ENCODE measurements at places on chromosomes 1 and 21.
A peak's percentile ranks its signal among the peaks of the same experiment; 100 is the strongest.

- no peak for DNase-seq
Measured at GRCh38 chr1:218748071-218748470, 402.9 kb downstream of the TGFB2 start.

DNA sequence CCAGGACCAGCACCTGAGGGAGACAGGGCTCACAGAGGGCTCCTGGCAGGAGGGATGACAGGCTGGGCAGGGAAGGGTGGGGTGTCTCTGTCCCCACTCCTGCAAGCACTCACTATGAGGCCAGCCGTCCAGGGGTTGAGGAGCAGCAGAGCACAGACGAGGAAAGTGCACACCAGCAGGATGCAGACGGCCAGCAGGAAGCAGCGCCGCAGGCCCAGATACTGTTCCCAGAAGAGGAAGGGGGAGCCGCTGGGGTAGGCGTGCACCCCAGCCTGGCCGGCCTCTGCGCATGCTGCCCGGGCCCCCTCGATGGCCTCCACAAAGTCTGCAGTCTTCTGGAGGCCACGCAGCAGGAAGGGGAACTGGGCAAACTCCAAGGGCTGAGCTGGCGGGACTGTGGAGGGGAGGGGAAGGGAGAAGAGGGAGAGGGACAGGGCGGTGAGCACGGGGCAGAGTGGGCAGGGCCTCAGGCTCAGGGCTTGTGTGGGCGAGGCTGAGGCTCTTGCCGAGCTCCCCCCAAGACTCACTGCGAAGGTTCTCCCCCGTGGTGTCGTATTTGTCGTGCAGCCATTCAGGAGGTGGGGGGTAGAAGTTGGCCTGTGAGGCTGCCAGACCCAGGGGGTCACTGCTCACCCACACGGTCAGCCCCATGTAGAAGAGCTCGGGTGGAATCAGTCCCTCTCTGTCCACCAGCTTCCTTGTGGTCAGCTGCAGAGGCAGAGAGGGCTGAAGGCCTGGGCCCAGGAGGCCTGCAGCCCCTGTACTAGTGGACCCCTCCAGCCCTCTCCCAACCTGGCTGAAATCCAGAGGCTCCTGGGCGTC, 16.5 kb downstream of the PTCH2 start:
- DNase-seq, result no peak

DNA sequence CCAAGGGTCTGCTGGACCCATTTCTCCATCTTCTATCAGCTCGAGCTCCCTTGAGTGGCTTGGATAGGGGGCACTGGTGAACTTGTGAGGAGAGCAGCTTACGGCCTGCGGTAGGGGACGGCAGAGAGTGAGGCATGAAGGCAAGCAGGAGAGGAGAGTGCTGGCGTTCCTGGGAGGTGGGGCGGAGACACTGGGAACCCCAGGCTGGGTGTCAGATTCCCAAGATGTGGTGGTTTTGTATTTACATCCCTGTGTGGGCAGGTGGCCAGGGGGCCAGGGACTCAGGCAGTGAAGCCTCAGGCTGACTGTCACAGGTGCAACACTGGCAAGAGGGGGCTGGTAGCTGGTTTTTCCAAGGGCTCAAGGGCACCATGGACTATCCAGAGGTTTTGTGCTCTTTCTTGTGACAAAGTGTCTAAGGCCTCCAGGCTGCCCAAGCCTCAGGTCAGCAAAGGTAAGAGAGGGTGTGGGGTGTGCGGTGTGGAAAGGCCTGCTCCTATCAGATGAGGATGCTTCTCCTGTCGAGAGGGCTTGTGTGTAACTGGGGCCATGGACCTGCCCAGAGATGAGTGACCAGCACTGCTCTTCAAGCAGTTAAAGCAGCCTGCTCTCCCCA, 45.1 kb upstream of the ROR1 start:
- DNase-seq, result no peak

DNA sequence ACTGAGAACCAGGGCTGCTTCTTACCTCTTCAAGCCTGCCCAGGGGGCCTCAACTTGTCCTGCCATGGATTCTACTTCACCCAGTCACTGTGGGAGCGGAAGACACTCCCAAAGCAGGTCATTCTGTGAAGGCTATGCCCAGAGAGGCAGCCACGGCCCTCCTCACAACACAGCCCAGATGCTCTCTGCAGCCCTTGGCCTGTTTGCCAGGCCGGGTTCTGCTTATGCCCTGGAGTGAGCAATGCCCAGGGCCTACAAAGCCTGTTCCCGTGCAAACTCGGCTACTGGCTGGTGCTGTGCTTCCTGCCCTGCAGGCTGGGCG, 33.8 kb upstream of the SLC30A1 start:
- no peak for DNase-seq

DNA sequence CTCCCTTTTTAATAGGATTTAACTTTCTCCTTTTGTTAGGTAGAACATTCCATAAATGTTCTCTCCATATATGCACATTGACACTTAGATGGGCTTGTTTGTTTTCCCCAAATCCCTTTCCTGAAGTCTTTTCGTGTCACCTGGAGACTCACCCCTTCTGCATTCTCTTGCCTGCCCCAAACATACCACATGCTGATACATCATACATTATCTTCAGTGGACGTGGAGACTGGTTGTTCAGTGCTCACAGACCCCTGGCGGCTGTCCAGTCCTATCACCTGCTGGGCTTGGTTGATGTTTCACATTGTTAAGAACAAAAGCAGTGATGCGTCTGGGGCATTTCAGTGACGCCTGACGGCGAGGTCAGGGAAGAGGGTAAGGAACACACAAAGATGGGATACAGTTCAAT, 22.2 kb downstream of the FMOD start:
- DNase-seq, result peak; percentile 68

- no peak for DNase-seq
Measured at GRCh38 chr1:204736836-204737235, 51.3 kb upstream of the LRRN2 start.

- DNase-seq, result no peak
Measured at GRCh38 chr1:233233508-233234040, 62.0 kb downstream of the PCNX2 start.

- no peak for DNase-seq
Measured at GRCh38 chr21:34807146-34807880, 138.5 kb downstream of the CLIC6 start.

- DNase-seq, result no peak
Measured at GRCh38 chr1:37360011-37360410, 114.4 kb upstream of the ZC3H12A start.

GRCh38 chr1:244865028-244865371, 657 bp upstream of the HNRNPU start:
- peak; percentile 49 for DNase-seq

DNA sequence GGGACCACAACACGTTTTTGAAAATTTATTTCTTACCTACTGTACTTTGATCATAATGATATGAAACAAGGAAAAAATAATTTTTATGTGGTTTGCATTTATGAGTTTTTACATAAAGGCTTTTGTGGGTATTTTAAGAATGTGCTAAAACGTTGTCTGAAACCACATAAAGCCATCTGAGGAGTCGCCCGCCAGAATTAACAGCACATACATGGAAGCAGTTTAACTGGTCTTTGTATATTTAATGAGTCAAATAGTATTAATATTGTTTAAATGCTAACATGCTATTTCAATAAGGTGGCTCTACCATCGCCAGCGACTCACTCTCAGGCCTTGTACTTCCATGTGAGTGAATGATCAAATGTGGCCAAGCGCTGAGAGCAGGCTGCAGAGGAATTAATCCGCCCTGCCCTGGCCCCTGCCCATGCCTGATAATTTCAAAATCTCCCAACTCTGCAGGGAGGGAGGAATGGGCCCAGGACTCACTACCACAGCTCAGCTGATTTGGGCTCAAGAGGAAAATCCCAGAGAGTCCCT, 49.6 kb downstream of the SLC66A1 start:
- no peak for DNase-seq

- DNase-seq, result no peak
Measured at GRCh38 chr1:28534671-28535070, 18.2 kb upstream of the TRNAU1AP start.

GRCh38 chr1:198519639-198520501, 20.6 kb downstream of the ATP6V1G3 start:
- DNase-seq, result no peak

DNA sequence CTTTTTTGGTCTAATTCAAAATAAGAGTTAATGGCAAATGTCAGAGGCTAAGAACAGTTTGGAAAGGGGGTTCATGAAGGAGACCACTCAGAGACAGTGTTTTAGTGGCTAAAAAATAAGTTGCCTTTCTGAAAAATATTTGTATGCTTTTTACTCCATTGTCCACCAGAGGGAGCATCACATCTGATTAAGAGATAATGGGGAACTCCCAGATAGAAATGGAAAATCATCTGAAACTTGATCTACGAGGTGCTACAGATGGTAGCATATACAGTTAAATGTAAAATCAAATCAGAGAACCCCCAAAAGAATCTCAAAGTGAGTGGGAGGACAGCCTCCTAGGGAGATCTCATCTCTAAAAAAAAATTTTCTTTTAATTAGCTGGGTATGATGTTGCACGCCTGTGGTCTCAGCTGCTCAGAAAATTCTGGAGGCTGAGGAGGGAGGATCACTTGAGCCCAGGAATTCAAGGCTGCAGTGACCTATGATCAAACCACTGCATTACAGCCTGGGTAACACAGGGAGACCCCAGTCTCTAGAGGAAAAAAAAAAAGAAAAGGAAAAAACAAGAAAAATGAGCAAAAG, 9.7 kb downstream of the SMYD3 start:
- peak; percentile 44 for DNase-seq

DNA sequence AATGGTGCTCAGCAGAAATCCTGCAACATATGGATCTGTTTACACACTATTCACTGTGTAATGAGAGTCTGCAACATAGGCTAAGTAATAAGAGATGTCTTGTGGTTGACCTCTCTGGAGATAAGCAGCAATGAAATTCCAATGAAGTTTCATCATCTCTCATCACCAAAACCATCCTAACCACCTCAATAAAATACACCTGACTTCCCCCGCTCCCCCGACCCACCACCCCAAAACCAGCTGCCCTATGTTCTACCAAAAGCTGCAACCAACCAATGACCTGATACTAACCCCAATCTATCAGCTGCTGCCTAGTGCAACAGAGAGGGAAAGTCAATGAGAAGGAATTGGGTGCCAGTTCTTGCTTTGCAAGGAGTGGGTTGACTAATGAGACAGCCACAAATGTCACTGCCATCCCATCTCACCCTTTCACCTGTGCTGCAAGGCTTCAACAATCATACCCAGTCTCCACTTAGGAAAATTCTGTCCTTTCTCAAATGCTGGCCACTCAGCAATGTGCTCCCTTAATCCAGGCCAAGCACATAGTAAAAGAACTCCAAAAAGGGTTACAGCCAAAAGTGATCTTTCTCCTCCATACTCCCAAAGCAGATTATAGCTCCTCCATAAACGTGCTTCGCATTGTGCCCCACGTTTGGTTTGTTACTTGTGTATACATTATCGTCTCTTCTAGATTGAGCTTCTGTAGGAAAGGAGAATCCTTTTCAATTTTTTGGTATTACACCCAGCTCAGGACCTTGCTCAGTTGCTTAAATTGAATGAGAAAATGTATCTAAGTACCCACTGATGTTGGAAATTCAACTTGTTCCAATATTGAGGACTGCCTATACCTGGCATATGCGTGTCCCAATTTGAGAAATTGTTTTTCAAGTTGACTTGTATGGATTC, 29.0 kb downstream of the MRPL39 start:
- DNase-seq, result no peak

GRCh38 chr1:24140741-24141181, 2.2 kb downstream of the IL22RA1 start:
- no peak for DNase-seq

DNA sequence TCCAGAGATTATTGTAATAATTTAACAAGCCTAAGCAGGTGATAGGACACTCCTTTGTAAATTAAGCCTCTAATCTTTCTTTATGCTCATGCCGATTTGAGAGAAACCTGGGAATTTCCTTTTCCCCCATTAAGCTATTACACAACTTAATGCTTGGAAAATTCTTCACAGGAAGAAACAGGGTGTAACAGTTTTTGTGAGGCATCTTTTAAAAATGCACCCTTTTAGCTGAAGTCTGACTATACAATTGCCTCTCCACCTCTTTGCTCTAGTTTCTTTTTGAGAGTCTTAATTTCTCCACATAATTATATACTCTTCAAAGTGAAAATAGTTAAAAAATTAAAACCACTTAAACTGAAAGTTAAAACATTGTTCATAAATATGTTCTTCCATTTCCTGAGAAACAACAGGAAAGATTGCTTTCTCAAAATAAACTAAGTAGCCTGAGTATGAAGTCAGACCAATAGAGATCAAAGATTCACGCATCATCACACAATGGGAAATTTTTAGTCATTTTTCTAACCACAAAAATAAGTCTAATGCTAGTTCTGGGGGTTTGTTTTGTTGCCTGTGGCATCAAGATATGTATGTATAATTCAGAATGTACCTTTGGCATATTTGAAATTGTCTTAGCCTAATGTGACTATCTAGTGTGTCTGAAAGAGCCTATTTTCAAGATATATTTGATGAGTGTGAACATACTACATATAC, 34.7 kb downstream of the LRRC8D start:
- no peak for DNase-seq

- DNase-seq, result no peak
Measured at GRCh38 chr1:63971557-63971956, 197.7 kb downstream of the ROR1 start.

GRCh38 chr1:58432851-58433668, 113.5 kb downstream of the OMA1 start:
- DNase-seq, result no peak

DNA sequence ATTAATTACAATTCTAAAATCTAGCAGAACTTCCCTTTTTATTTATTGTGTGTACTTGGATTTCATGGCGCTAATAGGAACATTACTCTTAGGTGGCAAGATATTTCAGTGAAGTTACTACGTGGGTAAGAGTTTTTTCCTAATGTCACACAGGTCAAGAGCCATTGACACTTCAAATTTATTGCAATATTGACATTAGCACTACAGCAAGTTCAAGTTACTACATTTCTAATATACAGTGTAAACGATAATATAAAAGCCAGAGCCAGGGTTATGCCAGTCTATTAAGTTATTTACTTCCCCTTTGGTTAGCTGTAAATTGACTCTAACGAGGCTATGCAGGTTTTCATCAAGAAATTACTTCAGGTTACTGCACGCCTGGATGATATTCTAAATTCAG, 29.7 kb downstream of the CHODL start:
- no peak for DNase-seq

DNA sequence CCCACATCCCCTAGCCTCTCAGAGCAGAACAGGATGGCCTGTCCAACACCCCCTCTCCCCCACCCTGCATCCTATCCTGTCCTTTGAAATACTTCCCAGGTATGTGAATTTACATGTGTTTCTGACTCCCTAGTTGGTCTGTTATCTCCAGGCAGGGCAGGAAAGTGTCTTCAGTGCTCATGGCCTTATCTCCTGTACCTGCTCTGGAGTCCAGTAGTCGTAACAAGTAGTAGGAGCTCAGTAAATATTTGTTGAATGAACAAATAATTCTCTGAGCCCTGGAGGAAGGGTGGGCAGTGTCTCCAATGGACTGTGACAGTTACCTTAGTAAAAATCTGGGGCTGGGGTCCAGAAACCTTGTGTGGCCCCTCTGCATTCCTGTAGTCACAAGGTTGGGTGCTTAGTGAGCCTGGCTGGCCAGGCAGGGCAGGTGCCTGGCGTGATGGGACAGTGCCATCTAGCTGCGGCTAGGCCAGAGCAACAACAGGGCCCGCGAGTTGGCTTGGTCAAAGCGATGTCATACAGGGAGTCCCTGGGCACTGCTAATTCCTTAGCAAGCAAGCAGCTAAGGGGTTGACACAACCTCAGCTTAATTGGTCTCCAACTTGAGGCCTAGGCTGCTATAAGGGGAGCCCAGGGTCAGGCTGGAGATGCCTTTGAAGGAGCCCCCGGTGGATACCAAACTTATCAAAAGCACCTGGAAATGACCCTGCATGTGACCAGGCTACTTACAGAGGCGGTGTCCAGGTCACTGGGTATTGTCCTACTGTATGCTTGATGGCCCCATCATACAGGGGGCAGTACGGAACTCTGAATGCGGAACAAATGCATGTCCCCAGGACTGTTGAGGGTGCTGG, 89.0 kb upstream of the PPM1J start:
- no peak for DNase-seq

- DNase-seq, result no peak
Measured at GRCh38 chr1:34712007-34712688, 42.7 kb upstream of the GJB5 start.
